ENCODE measurements at places on chromosomes 13 and 19.

- peak; percentile 68 for DNase-seq
Observed at GRCh38 chr19:17448131-17448967, at the start of gene TMEM221. Gene TMEM221, minus strand, starts transcription at chr19:17448668. Its CDS starts 206 bp downstream, at chr19:17448462.

DNA sequence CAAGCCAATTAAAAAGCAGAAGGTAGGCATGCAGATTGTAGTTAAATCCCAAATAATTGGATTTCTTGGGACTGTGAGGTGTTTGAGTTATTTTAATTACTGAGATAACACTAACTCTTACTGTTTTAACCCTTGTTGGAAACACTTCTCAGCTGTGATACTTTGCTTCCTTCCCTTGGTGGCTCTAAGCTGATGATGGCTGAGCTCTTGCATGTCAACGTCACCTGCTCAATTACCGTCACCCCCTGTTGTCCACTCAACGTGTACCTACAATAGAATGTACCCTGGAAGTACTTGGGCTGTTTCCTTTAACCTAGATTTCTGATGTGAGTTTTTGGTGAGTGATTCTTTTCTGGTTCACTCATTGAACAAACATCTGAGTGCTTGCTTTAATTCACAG is 303.4 kb downstream of the SLC7A1 start:
- no peak for DNase-seq

GRCh38 chr19:34241513-34242337 is 12.6 kb upstream of the GARRE1 start:
- DNase-seq: peak; percentile 36

- no peak for DNase-seq
Observed at GRCh38 chr13:23766939-23767338, 122.3 kb downstream of the MIPEP start.

GRCh38 chr13:110266983-110267382 is 40.0 kb downstream of the COL4A1 start:
- no peak for DNase-seq

GRCh38 chr19:41144403-41144802 is 30.2 kb downstream of the CYP2F1 start:
- peak; percentile 87 for DNase-seq

DNA sequence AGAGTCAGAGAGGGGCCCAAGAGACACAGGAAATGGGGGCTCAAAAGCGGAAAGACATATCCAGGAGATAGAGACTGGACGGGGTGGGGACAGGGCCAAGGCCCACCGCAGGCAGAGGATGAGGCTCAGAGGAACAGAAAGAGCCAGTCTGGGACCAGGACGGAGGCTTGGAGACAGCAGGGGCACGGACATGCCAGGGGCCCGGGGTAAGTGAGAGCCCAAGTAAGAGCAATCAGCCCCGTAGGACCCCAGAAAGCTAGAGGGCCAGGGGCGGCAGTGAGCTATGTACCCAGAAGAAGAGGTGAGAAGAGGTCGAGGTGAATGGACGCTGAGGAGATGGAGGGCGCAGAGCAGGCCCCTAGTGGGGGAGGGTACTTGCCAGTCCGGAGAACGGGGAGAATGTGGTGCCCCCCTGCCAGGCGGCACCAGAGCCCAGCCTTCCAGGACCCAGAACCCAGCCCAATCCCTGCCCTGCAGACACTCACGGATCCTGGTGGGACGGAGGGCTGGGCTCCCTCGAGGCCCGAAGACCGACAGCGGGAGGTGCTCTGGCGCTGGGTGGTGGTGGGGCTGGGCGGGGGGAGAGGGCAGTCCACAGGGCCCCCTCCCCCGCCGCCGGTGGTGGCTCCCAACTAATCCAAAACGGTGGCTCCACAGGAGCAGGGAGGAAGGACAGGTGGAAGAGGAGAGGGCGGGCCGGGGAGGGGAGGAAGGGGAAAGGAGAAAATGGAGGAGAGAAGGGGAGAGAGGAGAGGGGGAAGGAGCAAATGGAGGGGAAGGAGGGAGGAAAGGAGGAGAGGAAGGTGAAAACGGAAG is 1.0 kb downstream of the GRIK5 start:
- peak; percentile 54 for DNase-seq

DNA sequence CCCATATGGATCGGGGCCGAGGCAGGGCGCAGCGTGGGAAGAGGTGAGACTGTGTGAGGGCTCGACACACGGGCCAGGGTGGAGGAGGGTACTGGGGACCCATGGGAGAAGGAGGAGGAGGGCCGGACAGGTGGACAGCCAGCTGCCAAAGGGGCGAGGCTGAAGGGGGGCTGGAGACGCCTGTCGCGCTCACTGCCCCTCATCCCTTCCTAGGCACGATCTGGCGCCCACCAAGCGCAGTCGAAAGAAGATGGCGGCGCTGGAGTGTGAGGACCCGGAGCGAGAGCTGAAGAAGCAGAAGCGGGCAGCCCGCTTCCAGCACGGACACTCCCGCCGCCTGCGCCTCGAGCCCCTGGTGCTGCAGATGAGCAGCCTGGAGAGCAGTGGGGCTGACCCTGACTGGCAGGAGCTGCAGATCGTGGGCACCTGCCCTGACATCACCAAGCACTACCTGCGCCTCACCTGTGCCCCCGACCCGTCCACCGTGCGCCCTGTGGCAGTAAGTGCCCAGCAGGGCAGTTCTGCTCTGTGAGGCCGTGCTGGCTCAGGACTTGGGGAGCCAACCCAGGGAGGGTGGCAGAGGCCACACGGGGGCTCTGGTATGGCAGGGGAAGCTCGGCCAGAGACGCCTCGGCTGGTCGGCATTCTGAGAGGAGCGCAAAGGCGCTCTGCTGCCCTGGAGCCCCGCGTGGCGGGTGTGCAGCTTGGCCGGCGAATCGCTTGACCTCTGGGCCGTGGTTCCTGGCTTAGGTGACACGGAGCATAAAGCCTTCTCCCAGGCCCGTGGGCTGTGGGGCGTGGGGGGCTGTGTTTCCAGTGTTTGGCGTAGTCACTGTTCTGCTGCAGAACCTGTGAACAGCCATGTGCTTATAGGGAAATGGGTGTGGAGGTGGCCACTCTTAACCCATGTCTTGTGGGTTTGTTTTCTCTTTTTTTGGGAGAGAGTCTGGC is 6.9 kb downstream of the LENG9 start:
- DNase-seq: no peak

GRCh38 chr13:38223089-38223488 is 126.6 kb upstream of the UFM1 start:
- DNase-seq: no peak

DNA sequence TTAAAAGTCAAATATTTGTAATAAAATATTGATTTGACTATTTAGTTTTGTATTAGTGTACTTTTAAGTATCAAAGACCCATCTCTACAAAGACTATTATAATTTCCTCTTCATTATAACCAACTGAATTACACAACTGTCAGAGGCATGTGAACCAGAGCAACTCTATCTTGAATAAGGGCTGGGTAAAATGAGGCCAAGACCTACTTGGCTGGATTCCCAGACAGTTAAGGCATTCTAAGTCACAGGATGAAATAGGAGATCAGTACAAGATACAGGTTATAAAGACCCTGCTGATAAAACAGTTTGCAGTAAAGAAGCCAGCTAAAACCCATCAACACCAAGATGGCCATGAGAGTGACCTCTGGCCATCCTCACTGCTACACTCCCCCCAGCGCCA is 36.2 kb upstream of the ATP12A start:
- DNase-seq: no peak

- peak; percentile 34 for DNase-seq
Observed at GRCh38 chr19:18718015-18718526, 34.6 kb downstream of the CRTC1 start.

DNA sequence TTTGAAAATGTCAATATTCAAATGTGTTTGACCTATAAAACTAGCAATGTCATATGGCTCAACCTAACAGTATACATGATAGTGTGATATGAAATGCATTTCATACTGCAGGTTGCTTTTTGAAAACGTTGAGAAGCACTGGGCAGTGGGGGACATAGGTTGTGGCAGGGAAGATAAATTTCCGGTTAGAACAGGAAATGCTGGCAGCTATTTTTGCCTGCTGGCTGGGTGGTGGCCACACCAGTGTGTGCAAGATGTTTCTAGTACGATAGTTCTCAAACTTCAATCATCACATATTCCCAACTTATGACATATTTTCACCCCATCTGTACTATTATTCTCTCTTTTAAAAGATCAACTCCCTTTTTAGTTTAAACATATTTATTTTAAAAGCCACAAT is 17.2 kb downstream of the FXYD5 start:
- DNase-seq: no peak

DNA sequence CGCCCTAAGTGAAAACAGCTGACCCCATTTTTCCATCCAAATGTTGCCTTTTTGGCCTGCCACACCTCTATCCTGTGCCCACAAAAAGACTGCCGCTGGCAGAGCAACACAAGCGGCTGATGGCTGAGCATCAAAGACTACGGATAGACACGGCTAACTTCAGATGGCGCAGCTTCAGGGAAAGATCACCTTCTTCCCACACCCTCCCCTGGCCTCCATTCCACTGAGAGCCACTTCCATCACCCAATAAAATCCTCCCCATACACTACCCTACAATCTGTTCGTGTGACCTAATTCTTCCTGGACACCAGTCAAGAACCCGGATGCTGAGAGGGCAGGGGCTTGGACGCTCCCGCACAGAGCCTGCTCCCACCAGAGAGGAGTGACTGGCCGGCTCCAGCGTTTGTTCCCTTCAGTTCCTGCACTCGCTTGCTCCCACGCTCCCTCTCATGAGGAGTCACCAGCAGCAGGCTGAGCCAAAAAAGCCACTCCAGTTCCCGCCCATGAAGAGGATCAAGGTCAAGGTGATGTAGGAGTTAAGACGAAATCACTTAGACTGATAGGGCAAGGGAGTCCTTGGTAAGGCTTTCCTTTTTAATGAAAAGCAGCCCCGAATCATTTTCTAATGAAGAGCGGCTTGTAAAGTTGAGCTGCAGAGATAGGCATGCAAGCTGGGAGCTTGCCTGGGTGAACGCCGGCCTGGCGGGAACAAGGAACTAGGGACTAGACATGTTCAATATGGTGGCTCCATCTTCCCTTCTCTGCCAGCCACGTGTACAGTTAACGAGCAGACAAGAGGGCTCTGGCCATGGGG is 35.7 kb downstream of the TSKS start:
- DNase-seq: no peak

- no peak for DNase-seq
Observed at GRCh38 chr19:48616041-48616436, 1.2 kb upstream of the FAM83E start.

DNA sequence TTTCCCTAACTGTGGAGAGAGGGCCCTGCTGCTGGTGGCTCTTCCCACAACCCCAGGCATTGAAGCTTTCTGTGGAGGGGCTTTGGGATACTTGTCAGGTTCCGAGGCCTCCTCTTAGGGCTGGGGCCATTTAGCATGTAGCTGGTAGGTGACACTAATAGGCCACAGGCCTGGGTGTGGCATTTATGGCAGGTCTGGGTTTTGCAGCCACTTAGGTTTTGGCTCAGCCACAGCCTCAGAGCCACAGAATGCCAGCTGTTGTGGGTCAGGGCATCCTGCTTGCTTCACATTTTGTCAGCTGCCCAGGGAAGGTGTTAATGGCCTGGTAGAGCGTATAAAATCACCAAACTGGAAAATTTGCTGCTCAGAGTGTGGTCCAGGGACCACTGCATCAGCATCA is 15.7 kb downstream of the FAM124A start:
- no peak for DNase-seq

DNA sequence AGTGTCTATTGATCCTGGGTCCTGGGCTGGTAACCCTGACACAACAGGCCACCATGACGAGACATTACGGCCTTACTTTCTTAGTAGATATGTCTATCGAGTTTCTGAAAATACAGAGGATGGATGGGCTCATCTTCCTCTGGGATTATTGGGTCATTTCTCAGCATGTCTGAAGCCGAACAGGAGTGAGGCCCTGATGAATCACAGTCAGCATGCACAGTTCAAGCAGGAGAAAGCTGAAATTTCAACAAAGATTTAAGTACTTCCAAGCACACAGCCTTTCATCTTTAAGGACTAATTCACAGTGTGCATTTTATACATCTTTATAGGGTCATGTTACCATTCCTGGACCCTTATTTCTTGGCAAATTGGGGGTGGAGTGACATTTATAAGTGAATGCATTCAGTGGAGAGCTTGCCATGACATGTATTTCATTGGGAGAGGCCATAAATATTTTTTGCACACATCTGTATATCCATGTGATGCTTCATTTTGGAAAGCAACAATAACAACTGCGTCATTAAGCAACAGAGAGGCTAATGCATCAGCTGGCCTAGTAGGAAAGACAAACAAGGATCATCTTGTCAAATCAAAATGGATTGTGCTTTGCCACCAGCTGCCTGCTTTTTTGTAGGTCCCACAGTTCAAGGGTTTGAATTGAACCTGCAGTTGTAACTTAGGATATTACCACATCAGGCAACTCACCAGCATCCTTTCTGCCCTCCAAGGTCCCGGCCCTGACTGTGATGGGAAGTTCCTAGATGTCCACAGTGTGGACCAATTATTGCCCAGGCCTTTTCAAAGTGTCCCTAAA is 143.5 kb downstream of the DNAJC15 start:
- DNase-seq: no peak

GRCh38 chr19:8618751-8619150 is 8.2 kb upstream of the ADAMTS10 start:
- no peak for DNase-seq

- no peak for DNase-seq
Observed at GRCh38 chr19:18300930-18301717, 19.7 kb upstream of the JUND start.

- no peak for DNase-seq
Observed at GRCh38 chr13:24557081-24557480, 44.5 kb upstream of the PARP4 start.

- DNase-seq: peak; percentile 50
Observed at GRCh38 chr19:35144600-35145436, 1.8 kb downstream of the FXYD7 start.

DNA sequence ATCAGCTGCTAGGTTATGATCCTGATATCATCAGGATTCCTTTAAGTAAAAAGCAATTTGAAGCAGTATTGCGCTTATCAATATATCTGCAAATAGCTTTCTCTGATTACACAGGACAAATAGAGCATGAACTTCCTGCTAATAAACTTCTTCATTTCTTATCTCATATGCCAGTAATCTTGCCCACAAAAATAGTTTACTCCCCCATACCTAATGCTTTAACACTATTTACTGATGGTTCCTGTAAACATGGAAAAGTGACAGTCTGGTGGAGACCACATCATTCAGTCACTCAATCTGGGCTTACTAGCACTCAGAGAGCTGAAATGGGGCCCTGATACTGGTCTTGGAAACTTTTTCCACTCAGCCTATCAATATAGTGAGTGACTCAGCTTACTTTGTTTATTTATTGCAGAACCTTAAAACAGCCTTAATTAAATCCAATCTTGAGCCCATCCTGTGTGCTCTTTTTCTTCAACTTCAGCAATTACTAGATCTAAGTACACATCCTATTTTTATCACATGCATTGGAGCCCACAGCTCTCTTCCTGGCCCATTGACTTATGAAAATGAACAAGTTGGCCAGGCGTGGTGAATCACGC is 1464.3 kb downstream of the UQCRFS1 start:
- DNase-seq: no peak

DNA sequence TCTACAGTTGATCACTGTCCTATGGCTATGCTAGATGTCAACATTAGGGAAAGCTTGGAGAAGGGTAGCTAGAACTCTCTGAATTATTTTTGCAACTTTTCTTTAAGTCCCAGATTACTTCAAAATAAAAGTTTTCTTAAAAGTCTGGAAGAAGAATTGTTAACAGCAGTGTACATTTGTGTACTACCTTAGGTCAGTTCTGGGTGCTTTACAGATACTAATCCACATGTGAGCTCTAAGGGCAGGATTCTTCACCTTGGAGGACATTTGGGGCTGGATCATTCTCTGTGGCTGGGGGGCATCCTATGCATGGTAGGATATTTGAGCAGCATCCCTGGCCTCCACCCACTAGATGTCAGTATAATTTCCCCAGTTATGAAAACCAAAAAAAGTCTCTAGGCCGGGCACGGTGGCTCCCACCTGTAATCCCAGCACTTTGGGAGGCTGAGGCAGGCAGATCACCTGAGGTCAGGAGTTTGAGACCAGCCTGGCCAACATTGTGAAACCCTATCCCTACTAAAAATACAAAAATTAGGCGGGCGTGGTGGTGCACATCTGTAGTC is 2.8 kb downstream of the BRME1 start:
- peak; percentile 73 for DNase-seq
